Left lung (tissue), 14 donors: ENCODE measurements at places on chromosomes 3 and 15. TPM values are rescaled to one million over a fixed set of nuclear protein-coding genes. Genes with fewer than 3 reads are reported as not detected.

BNIP2 gene
- 68.6 TPM for polyA plus RNA-seq

ZXDC gene
- 34.9 TPM for polyA plus RNA-seq

SLC27A2 gene
- polyA plus RNA-seq = 6.7 TPM

IL17RD gene
- polyA plus RNA-seq = 10.6 TPM

RAD51 gene
- polyA plus RNA-seq = 14.5 TPM

CIDEC gene
- polyA plus RNA-seq = not detected

GOLGA8R gene
- 14.4 TPM for polyA plus RNA-seq

MRPS22 gene
- 56.3 TPM for polyA plus RNA-seq

C3orf49 gene
- 1.3 TPM for polyA plus RNA-seq

ACAP2 gene
- polyA plus RNA-seq = 47.6 TPM

RYR3 gene
- polyA plus RNA-seq = 5.4 TPM
